NCI-H2081 treated with DMSO at 0.1 percent for 48 hours (cell line): ENCODE measurements at places on chromosomes 13 and 19.

- no peak for DNase-seq
Observed at GRCh38 chr19:50272263-50272897, 56.8 kb downstream of the KCNC3 start.

DNA sequence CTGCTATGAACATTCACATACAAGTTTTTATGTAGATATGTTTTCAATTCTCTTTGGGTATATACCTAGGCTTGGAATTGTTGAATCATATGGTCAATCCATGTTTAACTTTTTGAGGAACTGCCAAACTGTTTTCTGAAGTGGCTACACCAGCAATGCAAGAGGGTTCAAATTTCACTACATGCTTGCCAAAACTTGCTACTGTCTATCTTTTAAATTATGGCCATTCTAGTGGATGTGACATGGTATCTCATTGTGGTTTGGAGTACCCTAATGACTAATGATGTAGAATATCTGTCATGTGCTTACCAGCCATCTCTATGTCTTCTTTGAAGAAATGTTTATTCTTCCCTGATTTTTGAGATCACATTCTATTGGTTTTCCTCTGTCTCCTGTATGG is 860.3 kb downstream of the DIAPH3 start:
- DNase-seq: no peak

DNA sequence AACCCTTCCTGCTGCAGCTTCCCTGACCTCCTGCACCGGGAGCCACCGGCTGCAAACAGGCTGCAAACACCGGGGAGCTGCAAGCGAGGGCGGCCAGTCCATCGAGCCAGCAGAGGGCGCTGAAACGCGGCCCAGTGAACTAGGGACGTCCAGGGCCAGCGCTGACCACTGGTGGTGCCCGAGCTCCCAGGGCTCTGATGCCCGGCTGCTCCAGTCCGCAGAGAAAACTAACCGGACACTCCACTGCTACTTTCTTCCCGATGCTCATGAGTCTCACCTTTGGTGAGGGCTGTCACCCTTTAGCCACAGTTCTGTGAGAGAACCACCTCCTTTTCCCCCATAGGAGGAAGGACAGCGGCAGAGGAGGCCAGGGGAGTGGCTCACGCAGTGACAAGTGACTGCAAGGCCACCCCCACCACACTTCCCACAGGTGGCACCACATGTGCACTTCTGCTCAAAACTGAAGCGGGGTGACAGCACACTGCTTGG is 82.8 kb upstream of the MTIF3 start:
- DNase-seq: no peak

DNA sequence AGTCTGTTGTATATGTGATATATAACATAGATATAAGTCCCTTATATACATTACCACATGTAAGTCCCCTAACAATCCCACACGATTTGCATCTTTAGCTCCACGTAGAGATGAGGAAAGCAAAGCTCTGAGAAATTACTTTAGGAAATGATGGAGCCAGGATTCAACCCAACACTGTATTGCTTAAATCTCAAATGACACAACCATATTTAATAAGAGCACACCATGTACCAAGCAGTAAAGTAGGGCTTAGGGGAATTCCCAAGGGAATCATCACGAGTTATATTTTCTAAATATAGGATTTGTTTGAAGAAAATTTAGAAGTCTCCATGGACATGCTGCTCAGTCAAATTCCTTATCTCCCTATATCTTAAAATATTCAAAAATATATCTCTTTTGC is 61.3 kb upstream of the POMP start:
- no peak for DNase-seq

- DNase-seq: no peak
Observed at GRCh38 chr19:4861147-4861546, 6.3 kb downstream of the PLIN3 start.

DNA sequence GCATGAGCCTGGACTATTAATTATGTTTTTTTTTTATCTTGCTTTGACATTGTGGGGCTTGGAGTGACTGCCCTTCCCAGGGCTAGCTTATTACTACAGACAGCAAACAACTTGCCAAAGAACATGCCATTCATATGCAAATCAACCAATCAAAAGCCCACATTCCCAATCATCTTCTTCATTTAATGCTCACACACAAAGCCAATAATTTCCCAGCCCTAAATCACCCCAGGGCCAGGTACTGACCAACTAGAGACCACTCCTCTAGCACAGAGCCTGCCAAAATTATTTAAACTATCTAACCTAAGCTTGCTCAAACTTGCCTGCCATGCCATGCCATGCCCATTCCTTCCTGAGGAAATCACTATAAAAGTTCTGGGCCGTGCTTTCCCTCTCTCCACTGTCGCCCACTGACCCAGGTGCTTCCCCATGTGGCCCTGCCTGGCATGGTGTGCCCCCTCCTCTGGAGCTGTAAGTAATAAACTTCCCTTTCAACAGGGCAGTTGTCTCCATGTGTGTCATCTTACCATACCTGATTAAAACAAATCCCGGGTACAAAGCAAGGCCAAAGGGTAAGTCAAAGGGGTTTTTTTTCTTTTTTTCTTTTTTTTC is 15.7 kb downstream of the PBX4 start:
- no peak for DNase-seq

DNA sequence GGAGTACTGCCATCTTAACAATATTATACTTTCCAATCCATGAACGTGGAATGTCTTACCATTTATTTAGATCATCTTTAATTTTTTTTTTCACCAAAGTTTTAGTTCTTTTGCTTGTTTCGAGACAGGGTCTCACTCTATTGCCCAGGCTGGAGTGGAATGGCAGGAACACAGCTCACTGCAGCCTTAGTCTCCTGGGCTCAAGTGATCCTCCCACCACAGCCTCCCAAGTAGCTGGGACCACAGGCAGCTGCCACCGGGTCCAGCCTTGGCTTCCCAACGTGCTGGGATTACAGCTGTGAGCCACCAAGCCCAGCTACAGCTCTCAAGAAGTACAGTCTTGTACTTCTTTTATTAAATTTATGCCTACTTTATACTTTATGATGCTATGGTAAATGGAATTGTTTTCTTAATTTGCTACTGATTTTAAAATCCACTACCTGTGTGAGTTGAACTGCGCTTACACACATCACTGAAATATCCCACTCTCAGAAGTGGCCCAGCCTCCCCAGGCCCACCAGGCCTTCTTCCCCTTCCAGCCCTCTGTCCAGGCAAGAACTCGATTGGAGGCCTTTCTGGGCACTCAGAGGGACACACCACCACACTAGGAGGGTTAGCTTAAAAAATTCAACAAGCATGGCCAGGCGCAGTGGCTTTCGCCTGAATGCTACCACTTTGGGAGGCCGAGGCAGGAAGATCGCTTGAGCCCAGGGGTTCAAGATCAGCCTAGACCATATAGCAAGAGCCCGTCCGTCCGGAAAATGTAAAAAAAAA is 1.0 kb upstream of the PGLS start:
- DNase-seq: no peak

- no peak for DNase-seq
Observed at GRCh38 chr19:42175952-42176648, 41.4 kb downstream of the DEDD2 start.

DNA sequence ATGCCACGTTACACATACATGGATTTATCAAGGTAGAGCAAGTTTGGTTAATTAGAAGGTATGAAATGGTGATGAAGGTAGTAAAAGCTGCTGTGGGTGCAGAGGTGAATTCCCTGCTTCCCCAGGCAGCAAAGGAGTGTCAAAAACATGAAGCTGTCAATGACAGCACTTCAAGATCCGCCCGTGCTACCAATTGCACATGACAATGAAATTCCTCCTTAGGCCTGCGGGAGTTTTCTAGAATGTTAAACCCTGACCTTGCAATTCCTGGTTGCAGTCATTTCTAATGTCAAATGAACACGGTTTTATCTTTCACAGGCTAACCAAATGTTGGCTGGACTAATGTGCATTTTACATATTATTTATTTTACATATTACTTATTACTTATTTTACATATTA is 67.7 kb upstream of the LSM14A start:
- no peak for DNase-seq

DNA sequence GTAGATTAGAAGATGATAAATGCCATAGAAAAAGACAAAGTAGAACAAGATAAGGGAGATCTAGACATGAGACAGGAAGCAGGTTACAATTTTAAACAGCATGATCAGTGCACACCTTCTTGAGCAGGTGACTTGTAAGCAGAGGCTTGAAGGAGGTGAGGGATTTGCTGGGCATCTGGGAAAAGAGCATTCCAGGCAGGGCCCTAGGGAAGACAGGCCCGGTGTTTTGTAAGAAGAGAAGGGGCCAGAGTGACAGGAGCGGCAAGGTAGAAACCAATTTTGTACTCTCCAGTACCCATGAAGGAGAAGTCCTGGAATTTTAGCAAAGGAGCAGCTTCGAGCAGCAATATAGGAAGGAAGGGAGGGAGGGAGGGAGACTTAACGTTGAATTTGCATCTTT is 296.5 kb downstream of the MZT1 start:
- DNase-seq: no peak
